ENCODE measurements at places on chromosomes 3 and 15. TPM values are rescaled to one million over a fixed set of nuclear protein-coding genes. Genes with fewer than 3 reads are reported as not detected.

DNA sequence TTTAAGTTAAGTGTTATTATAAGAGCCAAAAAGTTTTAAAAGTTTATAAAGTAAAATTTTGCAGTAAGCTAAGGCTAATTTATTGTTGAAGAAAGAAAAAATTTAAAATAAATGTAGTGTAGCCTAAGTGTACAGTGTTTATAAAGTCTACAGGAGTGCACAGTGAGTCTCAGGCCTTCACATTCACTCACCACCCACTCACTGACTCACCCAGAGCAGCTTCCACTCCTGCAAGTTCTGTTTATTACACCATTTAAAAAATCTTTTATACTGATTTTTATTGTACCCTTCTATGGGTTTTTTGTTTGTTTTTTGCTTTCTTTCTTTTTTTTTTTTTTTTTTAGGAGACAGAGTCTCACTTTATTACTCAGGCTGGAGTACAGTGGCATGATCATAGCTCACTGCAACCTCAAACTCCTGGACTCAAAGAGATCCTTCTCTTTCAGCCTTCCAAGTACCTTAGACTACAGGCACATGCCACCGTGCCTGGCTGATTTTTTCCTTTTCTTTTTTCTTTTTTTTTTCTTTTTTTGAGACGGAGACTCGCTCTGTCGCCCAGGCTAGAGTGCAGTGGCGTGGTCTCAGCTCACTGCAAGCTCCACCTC, 25.9 kb downstream of the CSTA start:
- DNase-seq, result no peak

DNA sequence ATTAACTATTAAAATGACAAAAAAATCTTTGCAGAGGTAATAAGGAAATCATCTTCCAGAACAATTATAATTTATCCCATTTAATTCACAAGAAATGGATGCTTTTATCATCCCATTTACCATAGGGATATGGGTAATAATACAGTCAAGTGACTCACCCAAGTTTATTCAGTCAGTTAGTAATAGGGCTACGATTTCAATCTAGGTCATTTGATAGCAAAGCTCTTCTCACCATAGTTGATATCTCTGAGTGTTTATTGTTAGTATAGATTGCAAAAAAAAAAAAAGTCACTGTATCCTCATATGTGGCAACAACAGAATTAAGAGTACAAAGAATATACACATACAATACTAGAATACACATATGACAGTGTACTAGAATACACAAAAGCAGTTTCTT, 797.1 kb downstream of the ROBO1 start:
- DNase-seq, result no peak

Gene CHRFAM7A
- not detected for total RNA-seq

DNA sequence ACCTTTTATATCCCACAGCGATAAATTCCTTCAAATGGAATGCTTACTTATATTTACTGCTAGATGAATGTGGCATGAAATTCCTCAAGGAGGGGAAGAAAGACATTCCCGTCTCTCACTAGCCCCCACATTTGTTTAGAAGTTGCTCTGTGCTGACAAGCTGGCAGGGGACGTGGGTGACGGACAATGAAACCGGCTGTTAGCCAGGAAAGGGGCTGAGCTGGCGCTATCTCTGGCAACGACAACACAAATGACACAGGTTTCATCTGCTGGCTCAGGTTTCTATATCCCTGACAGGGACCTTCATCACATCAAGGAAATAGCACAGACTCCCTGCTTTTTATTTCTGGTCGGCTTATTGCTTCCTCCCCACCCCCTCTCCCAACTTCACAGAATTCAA, 15.8 kb downstream of the RUVBL1 start:
- DNase-seq, result no peak

DNA sequence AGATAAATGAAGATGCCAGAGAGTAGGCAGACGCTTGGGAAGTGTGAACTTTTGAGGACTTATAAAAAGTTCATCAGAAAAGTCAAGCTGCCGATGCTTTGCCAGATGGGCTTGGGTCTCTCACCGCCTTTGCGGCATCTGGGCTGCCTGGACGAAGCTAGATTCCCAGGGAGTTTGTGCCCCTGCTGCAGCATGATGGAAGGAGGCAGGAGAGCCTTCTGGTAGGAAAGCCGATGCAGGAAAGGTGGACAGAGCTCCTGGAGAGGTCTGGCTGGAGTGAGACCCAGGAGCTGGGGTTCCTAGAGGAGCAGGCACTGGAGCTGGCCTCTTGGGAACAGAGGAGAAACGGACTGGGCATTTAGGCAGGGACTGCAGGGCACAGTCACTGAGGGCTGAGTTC, 51.9 kb upstream of the ATP2B2 start:
- DNase-seq, result no peak

- no peak for DNase-seq
Observed at GRCh38 chr15:31136607-31137328, 35.2 kb upstream of the TRPM1 start.

DNA sequence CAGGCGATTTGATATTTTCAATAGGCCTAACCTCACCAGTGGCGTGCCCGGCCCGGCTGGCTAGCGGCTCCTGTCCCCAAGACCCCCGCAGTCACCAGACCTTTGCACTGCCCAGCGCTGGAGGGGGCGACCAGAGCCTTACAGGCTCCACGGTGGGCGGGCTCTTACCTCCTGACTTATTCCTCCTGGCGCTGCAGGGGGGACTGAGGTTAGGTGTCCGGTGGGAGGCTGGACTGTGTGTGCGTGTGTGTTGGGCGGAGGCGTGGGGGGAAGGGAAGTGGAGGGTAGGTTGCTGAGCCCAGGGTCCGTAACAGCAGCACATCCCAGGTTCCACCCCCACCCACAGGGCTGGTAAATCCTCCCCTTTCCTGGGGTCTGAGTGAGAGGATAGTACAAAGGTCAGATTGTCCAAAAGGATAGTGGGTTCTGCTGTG, 27.5 kb upstream of the THRB start:
- DNase-seq, result no peak

Gene CEP19
- 3.4 TPM for total RNA-seq

Gene MESP1
- 3.1 TPM for total RNA-seq

DNA sequence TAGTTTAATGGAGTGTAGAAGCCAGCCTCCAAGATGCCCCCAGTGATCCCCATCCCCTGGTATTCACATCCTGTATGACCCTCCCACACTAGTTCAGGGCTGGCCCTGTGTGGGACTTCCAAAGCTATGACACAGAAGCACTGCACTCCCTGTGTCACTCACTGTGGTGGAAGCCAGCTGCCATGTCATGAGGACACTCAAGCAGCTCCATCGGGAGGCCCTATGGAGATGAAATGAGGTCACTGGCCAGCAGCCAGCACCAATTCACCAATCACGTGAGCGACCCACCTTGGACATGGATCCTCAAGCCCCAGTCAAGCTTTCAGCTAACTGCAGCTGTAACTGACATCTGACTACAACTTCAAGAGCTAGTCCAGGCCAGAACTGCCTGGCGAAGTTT, 3.9 kb upstream of the ACAN start:
- no peak for DNase-seq

- DNase-seq, result no peak
Observed at GRCh38 chr3:27127879-27128278, 241.3 kb downstream of the NEK10 start.

DNA sequence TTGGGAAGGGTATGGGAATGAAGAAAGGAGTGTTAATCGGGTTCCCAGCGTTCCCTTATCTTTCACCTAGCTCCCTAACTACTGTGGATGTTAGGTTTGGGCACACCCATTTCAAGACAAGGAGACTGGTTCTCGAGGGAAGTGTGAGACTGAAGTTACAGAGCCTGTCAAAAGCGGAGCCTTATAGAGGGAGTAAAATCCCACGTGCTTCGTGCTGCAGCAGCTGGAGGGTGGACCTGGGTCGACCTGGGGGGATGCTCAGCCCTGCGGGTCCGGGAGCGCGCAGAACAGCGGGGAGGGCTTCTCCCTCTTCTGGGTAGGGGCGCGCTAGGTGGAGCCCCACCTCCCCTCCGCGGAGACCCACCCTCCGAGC, 314 bp upstream of the TMED3 start:
- no peak for DNase-seq

DNA sequence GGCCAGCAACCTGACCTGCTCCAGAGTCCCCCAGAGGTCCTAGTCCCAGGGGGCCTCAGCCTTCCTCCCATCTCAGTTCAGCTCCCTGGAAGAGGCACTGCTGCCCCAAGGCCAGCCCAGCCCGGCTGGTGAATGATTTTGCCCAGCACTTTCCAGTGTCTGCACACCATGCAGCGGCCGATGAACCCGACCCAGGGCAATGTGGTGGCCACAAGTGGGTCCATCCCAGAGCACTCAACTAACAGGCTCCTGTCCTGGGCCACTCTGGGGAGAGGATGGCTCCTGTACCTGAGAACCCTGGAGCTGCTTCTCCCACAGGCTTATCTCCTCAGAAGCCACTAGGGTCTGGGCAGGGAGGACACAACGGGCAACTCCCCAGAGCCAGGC, 39.2 kb downstream of the PTPN23 start:
- no peak for DNase-seq

DNA sequence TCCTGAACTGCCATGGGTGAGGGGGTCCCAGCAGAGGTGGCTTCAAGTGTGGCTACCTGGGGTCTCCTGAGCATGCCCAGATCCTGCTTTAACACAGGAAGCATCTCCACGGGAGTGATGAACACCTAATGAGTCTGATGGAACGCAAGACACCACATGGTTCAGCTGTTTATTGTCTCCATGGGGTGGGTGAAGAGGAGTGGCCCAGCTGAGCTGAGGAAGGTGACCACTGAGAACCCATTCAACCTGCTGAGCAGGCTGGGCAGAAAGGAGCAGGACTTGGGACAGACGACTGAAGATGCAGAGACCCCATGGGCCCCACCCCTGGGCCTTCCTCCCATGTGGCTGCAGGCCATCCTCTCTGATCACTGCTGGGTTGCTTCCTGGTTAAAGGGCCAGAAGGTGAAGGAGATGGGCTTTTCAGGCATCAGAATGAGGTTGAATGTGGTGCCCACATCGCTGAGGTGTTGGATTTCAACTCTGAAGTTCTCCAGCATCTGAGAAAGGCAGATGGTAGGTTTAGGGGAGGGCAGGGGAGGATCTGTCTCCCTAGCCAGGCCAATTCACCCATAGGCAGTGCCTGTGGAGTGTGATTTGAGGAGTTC, 29.7 kb downstream of the CYP11A1 start:
- no peak for DNase-seq

- DNase-seq, result no peak
Observed at GRCh38 chr3:124034016-124034843, 42.3 kb upstream of the ROPN1 start.
